Natural killer cell (primary cell): ENCODE measurements at places on chromosomes 3 and 15. TPM values are rescaled to one million over a fixed set of nuclear protein-coding genes. Genes with fewer than 3 reads are reported as not detected.

DNA sequence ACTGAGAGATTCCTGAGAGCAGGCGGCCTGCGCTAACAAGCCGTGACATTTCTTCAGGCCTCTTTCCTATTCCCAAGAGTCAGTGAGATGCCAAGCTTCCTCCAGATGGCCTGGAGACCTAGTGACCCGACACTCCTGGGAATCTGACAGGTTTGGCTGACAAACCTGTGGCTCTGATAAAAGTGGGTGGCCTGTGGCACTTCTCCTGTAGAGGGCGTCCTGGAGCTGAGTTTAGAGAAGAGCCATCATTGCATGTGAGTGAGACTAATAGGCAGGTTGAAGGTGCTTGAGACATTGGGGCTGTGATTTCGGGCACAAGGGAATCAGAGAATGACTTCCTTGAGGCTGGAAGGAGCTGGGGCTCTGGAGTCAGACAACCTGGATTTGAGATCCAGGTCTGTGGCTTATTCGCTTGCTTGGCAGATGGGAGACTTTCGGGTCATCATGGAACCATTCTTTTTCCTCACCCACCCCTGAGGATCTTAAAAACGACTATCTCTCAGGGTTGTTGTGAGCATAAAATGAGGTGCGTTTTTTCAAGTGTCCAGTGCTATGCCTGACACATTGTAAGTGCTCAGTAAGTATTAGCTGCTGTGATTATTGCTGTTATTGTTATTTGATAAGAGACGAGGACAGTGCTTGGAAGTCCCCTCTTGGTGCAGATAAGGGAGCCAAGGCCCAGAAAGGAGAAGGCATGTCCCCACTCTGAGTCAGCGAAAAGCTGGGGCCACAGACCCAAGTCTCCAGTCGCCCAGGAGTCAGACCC is 77.2 kb downstream of the SCN10A start:
- H3K36me3 ChIP-seq = no peaks in the 10 kb centered on the region
- no peak overlapping the region for H3K27ac ChIP-seq
- no peaks in the 10 kb centered on the region for H3K27me3 ChIP-seq
- H3K4me3 ChIP-seq = no peak overlapping the region

- peaks cover 19% of the 10 kb centered on the region for H3K4me1 ChIP-seq
- no peak overlapping the region for H3K27ac ChIP-seq
- no peak overlapping the region for H3K4me3 ChIP-seq
- DNase-seq = no peak
- H3K27me3 ChIP-seq = peaks cover 3% of the 10 kb centered on the region
- no peaks in the 10 kb centered on the region for H3K36me3 ChIP-seq
These were observed 58.3 kb downstream of the EPHB3 start for GRCh38 chr3:184619787-184620430.

Gene GOLGA8G
- not detected for total RNA-seq

DNA sequence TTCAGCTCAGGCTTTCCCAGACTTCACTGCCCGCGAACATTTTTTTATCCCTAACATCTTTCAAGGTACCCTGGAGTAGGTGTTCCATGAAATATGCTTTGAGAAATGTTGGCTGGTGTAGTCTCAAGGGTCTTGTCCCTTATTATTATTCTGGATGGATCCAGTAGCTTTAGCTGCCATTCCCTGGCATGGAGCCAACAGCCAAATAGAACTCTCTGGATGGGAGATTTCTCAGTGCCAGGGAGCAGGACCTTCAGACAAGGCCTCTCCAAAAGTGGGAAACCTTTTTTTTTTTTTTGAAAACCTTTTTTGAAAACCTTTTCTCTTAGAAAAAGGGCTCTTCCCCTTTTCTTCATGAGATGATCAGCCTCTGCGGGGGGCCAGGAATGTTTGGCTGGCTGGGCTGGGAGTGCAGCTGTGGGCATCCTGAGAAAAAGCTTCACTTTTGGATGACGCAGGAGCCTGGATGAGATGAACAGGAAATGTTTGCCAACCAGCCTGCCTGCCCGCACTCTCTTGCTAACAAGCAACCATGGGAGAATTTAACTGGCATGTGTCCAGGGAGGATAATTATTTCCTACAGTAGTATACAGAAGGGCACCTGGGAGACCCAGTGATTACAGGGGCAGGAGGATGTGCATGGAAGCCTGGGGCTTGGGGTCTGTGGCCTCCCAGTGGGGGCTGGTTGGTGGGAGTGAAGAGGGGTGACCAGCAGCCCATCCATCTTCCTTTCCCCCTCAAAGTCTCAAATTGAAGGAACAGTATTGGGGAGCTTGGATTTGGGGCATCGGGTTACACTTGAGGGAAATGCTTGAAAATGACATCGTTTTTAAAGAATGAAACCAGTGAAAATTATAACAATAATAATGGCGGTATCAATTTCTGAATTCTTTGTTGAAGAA is 109.1 kb upstream of the LRIG1 start:
- no peaks in the 10 kb centered on the region for H3K36me3 ChIP-seq
- no peak overlapping the region for H3K27ac ChIP-seq
- peaks cover 3% of the 10 kb centered on the region for H3K27me3 ChIP-seq
- no peaks in the 10 kb centered on the region for H3K4me1 ChIP-seq

DNA sequence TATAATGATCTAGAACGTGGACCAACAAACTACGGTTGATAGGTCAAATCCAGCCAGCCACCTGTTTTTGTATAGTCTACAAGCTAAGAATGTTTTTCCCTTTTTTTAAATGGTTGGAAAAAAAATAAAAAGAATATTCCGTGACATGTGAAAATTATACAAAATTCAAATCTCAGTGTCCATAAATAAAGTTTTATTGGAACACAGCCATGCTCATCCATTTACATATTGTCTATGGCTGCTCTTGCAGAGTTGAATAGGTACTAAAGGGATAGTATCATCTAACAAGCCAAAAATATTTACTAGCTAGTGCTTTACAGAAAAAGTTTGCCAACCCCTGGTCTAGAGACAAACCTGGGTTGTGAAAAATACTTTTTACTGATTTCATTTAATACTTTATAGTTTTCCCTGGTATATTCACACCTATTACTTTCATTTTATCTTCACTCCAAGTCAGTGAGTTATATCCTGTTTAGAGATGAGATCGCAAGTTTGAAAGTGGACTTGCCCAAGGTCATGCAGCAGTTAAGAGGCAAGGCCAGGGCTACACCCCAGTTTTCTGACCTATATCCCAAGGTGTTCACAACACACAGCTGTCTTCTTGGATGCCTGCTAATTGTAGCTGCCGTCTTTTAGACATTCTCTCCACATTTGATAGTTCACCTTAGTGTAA is 58.4 kb downstream of the IGF2BP2 start:
- H3K4me1 ChIP-seq = no peaks in the 10 kb centered on the region
- H3K27ac ChIP-seq = no peak overlapping the region
- H3K4me3 ChIP-seq = no peak overlapping the region
- no peaks in the 10 kb centered on the region for H3K36me3 ChIP-seq

GRCh38 chr15:89828281-89829145 is 13.9 kb upstream of the ANPEP start:
- H3K27ac ChIP-seq = no peak overlapping the region
- no peak for DNase-seq
- H3K27me3 ChIP-seq = no peaks in the 10 kb centered on the region

Gene CHL1
- total RNA-seq = not detected

DNA sequence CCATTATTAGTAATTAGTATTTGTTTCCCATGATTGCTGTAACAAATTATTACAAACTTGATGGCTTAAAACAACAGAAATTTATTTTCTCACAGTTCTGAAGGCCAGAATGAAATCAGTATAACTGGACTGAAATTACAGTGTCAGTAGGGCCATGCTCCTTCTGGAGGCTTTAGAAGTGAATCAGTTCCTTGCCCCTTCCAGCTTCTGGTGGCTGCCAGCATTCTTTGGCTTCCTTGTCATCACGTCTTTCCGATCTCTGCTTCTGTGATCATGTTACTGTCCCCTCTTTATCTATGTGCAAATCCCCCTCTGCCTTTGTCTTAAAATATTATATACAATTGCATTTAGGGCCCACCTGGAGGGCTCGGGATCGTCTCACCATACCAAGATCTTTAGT is 92.0 kb downstream of the FOXB1 start:
- H3K27ac ChIP-seq = no peak overlapping the region
- DNase-seq = no peak
- no peak overlapping the region for H3K4me3 ChIP-seq
- no peaks in the 10 kb centered on the region for H3K36me3 ChIP-seq
- no peaks in the 10 kb centered on the region for H3K27me3 ChIP-seq
- no peaks in the 10 kb centered on the region for H3K4me1 ChIP-seq

DNA sequence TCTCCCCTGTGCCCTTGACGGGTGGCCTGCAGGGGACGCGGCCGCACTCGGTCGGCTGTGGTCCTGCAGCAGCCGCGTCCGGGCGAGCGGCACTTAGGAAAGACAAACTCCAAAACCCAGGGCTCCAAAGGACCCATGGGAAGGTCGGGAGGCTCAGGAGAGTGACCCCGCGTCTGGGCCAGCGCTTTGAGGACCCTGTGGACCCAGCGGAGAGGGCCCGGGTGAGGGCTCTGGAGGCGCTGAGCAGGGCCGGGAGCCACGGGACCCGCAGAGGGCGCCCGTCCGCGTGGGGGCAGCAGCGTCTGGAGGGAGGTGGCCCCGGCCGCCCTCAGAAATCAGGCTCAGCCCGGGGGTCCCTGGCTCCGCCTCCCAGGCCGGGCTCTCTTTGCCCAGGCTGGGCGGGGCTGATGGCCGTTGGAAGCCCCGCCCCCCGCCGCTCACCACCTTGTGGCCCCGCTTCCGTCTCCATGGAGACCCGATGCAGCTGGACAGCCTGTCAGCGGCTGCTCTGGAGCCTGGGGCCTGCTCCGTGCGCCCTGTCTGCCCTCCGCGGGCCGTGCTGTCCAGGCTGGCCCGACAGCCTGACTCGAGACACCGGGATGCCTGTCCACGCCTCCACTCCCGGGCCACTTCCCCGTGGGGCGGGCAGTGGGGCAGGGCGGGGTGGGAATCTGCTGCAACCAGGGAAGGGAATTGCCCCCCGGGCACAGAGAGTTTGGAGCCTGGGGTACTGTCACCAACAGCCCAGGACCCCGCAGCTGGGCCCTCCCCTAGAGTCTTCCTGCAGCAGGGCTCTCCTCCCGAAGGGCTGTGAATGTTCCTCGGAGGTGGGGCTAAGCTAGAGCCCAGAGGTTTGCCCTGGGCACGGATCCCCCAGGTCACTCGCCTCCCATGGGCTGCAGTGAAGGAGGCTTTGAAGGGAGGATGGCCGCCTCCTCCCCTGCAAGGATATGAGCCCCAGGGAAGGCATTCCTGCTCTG is 34.8 kb upstream of the RPL32 start:
- no peaks in the 10 kb centered on the region for H3K36me3 ChIP-seq
- no peak overlapping the region for H3K4me3 ChIP-seq
- H3K27ac ChIP-seq = no peak overlapping the region
- DNase-seq = no peak
- peaks cover 6% of the 10 kb centered on the region for H3K4me1 ChIP-seq

DNA sequence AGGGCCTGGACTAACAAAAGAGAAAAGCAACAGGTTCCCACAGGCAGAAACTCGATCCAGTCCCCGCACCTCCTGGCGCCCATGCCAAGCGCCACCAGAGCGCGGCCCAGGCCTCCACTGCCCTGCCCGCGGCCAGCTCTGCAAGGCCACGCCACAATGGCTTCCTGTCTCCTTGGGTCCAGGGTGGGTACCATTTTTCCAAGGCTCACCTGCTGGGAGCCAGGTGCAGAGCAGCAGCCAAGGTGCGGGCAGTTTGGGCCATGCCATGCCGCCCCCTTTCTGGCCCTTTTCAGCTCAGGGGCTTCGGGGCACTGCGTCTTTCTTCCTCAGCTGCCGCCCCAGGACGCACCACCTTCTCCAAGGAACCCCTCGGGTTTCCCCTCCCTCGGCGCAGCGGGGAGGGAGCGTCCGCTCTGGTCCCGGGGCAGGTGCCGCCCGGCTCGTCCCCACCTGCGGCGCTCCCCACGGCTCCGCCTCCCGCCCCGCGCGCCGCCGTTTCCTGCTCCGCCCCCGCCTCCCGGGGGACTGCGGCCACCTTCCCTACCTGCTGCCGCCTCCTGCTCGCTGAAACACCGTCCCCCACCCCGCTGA is at the start of gene ILDR1:
TSS of gene ILDR1 (minus strand) at position 437 of the 591 bp plus-strand sequence. CDS start at position 267, 170 bp downstream.
- H3K4me3 ChIP-seq = peak within 1 kb of the TSS; percentile 17
- no peaks in the 10 kb centered on the region for H3K36me3 ChIP-seq
- H3K27me3 ChIP-seq = peaks cover 2% of the 10 kb centered on the region
- DNase-seq = no peak

GRCh38 chr15:33722005-33722672 is 246.2 kb upstream of the CHRM5 start:
- H3K4me3 ChIP-seq = no peak overlapping the region
- H3K27ac ChIP-seq = no peak overlapping the region
- no peaks in the 10 kb centered on the region for H3K36me3 ChIP-seq
- DNase-seq = no peak
- H3K4me1 ChIP-seq = no peaks in the 10 kb centered on the region

GRCh38 chr15:60351066-60351465 is 46.7 kb downstream of the ANXA2 start:
- no peaks in the 10 kb centered on the region for H3K4me1 ChIP-seq
- no peak overlapping the region for H3K27ac ChIP-seq
- DNase-seq = no peak

Gene CCR1
- total RNA-seq = 26.0 TPM
